Myometrial cell (primary cell): ENCODE measurements at places on chromosomes 2 and 18. TPM values are rescaled to one million over a fixed set of nuclear protein-coding genes. Genes with fewer than 3 reads are reported as not detected.

CRIM1 gene
- total RNA-seq = 177 and 216 TPM in 2 replicates

DSC2 gene
- total RNA-seq = not detected in 2 replicates

FOXD4L1 gene
- total RNA-seq = not detected in 2 replicates

FAM237A gene
- not detected in 2 replicates for total RNA-seq

SKOR2 gene
- not detected in 2 replicates for total RNA-seq

CCDC74B gene
- 10.6 and 11.2 TPM in 2 replicates for total RNA-seq

ZNF514 gene
- total RNA-seq = 2.6 and 5.0 TPM in 2 replicates

COL5A2 gene
- 517 and 572 TPM in 2 replicates for total RNA-seq

AGXT gene
- total RNA-seq = not detected in 2 replicates

GPAT2 gene
- 3.0 and 9.2 TPM in 2 replicates for total RNA-seq

NPPC gene
- 0.58 TPM in 1 of 2 replicates, not detected in the other for total RNA-seq

SH3RF3 gene
- total RNA-seq = 11.9 and 15.9 TPM in 2 replicates

PAX3 gene
- total RNA-seq = not detected in 2 replicates

TFCP2L1 gene
- total RNA-seq = not detected in 2 replicates

C2orf15 gene
- not detected in 2 replicates for total RNA-seq

HOXD4 gene
- 0.18 and 2.0 TPM in 2 replicates for total RNA-seq

PAIP2B gene
- 0.71 and 0.86 TPM in 2 replicates for total RNA-seq

WDPCP gene
- total RNA-seq = 1.9 and 2.9 TPM in 2 replicates

CCBE1 gene
- total RNA-seq = 38.3 and 45.6 TPM in 2 replicates

UPP2 gene
- total RNA-seq = not detected in 2 replicates

KRTCAP3 gene
- total RNA-seq = not detected in 2 replicates

DNAJC5G gene
- not detected in 2 replicates for total RNA-seq

C2orf78 gene
- not detected in 2 replicates for total RNA-seq

SRBD1 gene
- total RNA-seq = 16.1 and 18.6 TPM in 2 replicates

RPE gene
- 47.9 and 104 TPM in 2 replicates for total RNA-seq

STK25 gene
- total RNA-seq = 216 and 299 TPM in 2 replicates

OXER1 gene
- not detected in 2 replicates for total RNA-seq

SLC5A7 gene
- total RNA-seq = not detected in 2 replicates

SP5 gene
- not detected in 2 replicates for total RNA-seq

UBE2F gene
- total RNA-seq = 93.4 and 155 TPM in 2 replicates

ALS2 gene
- 19.8 and 22.5 TPM in 2 replicates for total RNA-seq

MCEE gene
- total RNA-seq = 15.2 and 23.4 TPM in 2 replicates

G6PC2 gene
- total RNA-seq = not detected in 2 replicates

PER2 gene
- 2.7 and 4.0 TPM in 2 replicates for total RNA-seq

ACTR1B gene
- total RNA-seq = 92.0 and 93.4 TPM in 2 replicates

SPC25 gene
- 11.8 and 14.7 TPM in 2 replicates for total RNA-seq

STPG4 gene
- total RNA-seq = 1.2 TPM in 1 of 2 replicates, not detected in the other

CYRIA gene
- total RNA-seq = 1.4 and 3.0 TPM in 2 replicates

STARD6 gene
- total RNA-seq = 0.35 TPM in 1 of 2 replicates, not detected in the other

ALPG gene
- total RNA-seq = not detected in 2 replicates

SLC14A1 gene
- total RNA-seq = 0.29 and 0.89 TPM in 2 replicates

DSG2 gene
- 9.8 and 15.6 TPM in 2 replicates for total RNA-seq

GPR39 gene
- 9.2 and 13.5 TPM in 2 replicates for total RNA-seq

NTSR2 gene
- total RNA-seq = not detected in 2 replicates

DIPK1C gene
- total RNA-seq = not detected in 2 replicates

ELAC1 gene
- total RNA-seq = 6.4 and 7.5 TPM in 2 replicates

RBKS gene
- 7.3 and 7.8 TPM in 2 replicates for total RNA-seq

NCKAP5 gene
- total RNA-seq = under 0.01 TPM in 1 of 2 replicates, not detected in the other

IKZF2 gene
- total RNA-seq = 16.8 and 25.9 TPM in 2 replicates

CD226 gene
- total RNA-seq = under 0.01 and 0.35 TPM in 2 replicates

UGT1A8 gene
- total RNA-seq = not detected in 2 replicates

DYNAP gene
- not detected in 2 replicates for total RNA-seq

COL6A3 gene
- total RNA-seq = 1,153 and 1,391 TPM in 2 replicates

TMEM182 gene
- 3.7 and 4.3 TPM in 2 replicates for total RNA-seq

NR4A2 gene
- 0.18 and 0.29 TPM in 2 replicates for total RNA-seq

CHN1 gene
- 61.4 and 81.9 TPM in 2 replicates for total RNA-seq

ALPP gene
- not detected in 2 replicates for total RNA-seq

GBX2 gene
- not detected in 2 replicates for total RNA-seq

ALPI gene
- not detected in 2 replicates for total RNA-seq

TLX2 gene
- total RNA-seq = not detected in 2 replicates
